T-cell (primary cell): ENCODE measurements at places on chromosomes 1 and 21.

GRCh38 chr1:3774946-3775489, 2.5 kb downstream of the SMIM1 start:
- no peak for DNase-seq

DNA sequence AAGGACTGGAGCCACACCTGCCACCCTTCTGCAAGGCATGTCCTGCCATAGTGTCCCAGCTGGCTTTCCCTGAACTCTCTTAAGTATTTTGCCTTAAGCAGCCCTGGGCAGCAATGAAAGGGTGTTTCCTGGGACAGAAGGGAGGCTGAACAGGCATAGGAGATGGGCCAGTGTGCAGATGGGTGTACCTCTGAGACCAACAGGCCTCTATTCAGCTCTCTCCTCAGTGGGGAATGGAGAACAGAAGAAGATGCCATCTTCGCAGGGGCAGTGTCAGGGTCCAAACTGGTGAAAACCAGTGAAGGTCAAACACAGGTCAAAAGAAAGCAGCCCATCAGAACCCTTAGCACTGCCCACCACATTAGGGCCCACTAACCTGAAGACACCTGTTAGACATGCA, 53.2 kb downstream of the FAM78B start:
- no peak for DNase-seq

DNA sequence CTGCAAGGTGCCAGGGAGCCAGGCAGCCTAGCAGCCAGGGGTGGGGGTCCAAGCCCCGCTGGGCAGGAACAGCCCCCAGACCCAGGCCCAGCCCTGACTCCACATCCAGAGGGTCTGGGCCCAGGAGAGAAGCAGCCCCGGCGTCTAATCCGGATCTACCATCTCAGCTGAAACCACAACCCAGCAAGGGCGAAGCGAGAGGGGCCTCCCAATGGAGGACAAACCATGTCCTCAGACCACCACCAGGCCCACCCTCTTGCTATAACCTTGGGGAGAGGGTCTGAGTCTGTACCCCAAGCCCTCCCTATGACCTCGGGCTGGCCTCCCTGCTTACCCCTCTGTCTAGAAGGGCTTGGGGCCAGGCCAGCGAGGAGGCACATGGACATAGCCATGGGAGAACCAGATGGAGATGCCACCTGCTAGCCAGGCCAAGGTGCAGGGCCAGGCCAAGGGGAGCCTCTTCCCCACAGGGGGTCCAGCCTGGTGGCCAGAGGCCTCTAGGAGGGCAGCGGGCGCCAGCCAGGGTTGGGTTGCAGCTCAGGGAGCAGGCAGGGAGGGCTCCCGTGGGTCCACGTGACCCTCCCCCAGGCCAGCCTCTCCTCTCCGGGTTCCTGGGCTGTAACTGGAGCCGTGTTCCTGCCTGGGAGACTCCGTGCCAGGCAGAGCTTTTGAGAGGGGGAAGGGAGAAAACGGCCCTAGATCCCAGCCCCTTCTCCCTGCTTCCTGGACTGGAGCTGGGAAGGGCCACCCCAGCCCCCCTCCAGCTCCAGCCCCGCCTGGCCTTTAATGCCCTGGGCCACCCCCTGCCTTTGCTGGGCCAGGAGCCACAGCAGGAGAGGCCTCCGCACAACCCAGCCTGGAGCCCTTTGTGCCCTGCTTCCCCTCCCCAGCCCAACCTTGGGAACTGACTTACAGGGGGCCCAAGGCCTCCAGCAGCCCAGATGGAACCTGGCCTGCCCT, 2.5 kb downstream of the WNT9A start:
- no peak for DNase-seq

- no peak for DNase-seq
Measured at GRCh38 chr1:192889082-192889481, 80.2 kb downstream of the RGS2 start.

GRCh38 chr1:241470908-241471590, 48.5 kb downstream of the FH start:
- no peak for DNase-seq

- no peak for DNase-seq
Measured at GRCh38 chr1:86906419-86906818, 7.5 kb downstream of the SELENOF start.
